NCI-H524 treated with DMSO at 0.1 percent for 48 hours (cell line): ENCODE measurements at places on chromosomes 2 and 18.
A peak's percentile ranks its signal among the peaks of the same experiment; 100 is the strongest.

- DNase-seq, result no peak
These were observed 263.9 kb upstream of the UBE2E3 start for GRCh38 chr2:180716186-180717180.

- DNase-seq, result no peak
These were observed 10.6 kb downstream of the KDSR start for GRCh38 chr18:63356272-63356896.

DNA sequence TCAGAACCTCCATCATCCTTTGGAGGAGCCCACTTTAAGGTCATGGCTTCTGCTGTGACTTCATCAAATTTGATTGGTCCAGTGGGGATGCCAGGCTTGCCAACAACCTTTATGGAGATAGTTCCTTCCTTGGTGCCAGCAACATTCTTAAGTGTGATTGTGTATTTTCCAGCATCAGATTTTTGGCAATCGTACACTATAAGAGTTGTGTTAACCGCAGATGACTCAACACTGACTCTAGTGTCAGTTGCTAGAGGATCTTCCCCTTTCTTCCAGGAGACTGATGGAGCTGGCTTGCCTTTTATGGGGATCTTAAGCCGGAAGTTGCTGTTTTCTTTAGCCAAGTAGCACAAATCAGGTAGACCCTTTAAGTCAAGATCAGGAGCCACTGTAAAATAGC, 98.7 kb downstream of the PLEKHA3 start:
- DNase-seq, result no peak

DNA sequence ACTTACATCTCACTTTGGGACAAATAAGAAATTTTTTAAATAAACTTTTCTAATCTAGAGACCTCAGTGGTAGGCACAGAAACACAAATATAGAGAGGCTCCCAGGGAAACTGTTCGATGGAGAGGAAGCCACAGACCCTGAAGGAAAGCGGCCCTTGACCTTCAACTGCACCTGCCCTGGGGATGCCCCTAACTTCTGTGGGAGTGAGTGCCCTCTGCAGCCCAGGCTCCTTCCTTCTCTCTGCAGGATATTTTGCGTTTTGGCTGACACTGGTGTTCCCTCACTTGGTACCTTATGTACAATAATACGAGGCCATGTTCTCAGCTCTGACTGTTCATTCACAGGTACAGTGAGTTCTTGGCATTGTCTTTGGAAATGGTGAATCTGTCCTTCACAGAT, 64.8 kb upstream of the MAL start:
- DNase-seq, result no peak

DNA sequence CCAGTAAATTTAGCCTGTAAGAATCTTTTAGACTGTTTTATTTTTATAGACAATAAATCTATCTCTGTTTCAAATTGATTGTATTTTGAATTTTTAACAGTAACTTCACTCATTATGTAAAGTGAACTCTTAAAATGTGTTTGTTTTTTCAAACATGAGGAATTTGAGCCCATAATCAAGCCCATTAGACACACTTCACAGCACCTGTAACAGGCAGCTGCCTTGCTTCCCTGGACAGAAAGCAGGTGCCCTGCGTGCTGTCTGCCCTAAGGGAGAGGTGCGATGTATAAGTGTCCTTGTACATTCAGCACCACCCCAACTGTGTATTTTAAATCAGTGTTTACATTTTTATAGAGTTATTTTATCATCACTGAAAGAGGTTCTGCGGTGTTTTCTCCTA, 186.5 kb upstream of the TPO start:
- DNase-seq, result no peak

- no peak for DNase-seq
These were observed 117.5 kb downstream of the GALNT14 start for GRCh38 chr2:31020713-31021112.

DNA sequence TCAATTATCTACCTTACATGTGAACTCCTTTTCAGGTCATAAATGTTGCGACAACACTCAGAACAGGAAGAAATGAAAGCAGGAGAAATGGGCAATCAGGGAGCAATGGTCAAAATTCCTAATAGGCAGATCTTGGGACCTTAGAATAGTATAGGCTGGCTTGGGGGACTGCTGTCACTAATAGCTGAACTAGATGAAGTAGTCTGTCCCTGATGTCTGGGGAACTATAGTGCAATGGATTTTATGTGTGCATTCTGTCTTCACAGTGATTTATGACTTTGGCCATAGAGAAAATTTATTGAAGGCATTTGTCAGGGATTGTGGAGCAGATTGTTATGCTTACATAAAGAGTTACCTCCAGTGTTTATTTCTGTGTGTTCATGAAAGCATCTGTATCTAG, 6.1 kb upstream of the DPP10 start:
- no peak for DNase-seq

DNA sequence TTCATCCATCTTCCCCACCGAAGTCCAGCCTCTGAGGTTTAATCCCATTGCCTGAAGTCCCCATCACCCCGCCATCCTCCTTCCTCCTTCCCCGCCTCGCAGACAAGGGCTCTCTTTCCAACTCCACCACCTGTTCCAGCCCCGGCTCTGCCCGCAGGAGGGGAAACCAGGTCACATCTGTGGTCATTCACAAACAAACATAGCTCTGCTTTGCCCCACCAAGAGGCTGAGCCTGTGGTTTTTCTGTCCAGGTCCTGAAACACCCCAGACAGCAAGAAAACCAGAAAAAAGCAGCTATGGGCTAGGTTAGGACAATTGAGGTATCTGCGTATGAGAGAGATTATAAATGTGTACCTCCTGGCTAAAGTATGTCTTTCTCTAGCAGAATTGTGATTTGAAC, 144.7 kb downstream of the GLI2 start:
- DNase-seq, result no peak

GRCh38 chr18:42914476-42914875, 201.0 kb downstream of the RIT2 start:
- DNase-seq, result no peak

GRCh38 chr18:64765908-64766307, 617.0 kb upstream of the LINC00305 start:
- DNase-seq, result no peak

GRCh38 chr18:58103339-58103985, 59.4 kb downstream of the NEDD4L start:
- DNase-seq, result peak; percentile 14

DNA sequence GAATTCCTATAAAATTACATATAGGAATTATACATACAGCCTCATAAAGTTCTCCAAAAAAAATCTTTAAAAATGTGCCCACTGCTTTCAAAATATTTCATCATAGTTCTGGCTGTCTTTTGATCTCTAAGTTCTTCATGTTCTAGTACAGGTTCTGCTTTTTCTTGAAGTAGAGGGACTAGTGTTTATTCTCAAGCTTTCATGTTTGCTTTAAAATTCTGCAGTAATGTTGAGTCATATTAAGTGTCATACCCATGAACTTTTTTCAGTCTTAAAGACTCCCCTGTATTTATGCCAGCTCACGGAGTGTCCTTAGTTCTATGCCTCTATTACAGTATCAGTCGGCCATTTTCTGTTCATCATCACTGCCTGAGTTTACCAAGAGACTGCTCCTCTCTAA, 54.8 kb upstream of the CCDC141 start:
- no peak for DNase-seq

DNA sequence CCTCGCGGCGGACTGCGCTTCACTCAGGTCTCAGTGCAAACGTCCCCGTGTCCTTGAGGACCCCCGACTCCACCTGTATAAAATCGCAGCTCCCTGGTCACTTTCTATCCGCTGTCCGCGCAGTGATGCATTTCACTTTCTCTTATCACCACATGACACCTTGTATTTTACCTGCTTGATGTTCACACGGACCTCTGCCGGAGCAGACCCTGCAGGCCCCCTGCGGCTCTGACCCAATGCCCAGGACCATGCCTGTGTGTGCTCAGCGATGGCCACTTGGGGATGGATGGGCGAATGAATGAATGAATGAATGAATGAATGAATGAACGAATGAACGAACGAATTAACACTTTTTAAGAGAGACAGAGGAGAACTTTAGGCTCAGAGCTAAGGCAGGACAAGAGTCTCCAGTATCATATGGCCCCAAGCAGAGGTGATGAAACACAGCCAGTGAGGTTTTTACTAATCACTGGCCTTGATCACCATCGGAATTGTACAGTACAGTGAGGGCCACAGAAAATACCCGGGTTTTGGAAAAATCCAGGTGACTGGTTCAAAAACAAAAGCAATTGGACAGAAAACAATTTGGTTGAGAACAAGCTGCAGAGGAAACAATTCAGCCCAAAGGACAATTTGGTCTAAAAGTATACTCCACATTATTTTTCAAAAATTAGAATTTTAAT, 12.3 kb downstream of the ASPRV1 start:
- DNase-seq, result no peak

DNA sequence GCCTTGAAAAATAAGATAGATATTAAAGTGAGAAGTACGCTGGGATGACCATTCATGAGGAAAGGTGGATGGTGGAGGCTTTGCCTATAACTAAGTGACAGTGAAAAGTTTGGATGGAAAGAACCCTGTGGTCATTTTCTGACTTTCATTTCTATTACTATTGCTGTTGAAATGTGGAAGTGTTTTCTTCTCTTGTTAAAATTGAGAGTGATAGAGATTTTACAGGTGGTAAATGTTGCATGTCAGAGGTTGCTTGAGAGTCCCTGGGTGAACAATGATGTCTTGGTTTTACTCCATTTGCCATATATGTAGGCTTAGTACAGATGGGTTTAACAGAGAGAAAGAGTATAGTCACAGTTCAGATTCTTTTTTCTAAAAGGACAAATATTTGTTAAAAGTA, 18.4 kb downstream of the NCOA1 start:
- DNase-seq, result no peak

DNA sequence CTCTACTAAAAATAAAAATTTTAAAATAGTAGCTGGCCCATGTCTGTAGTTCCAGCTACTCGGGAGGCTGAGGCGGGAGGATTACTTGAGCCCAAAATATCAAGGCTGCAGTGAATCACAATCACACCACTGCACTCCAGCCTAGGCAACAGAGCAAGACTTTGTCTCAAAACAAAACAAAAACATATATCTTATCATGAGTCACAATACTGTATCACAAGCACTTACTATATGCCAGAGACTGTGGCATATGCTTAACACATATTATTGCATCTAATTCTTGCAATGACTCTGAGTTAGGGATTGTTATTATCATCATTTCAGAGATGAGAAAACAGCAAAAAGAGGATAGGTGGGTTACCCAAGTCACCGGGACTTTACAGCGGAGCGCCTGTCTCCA, 29.5 kb upstream of the TMEM37 start:
- no peak for DNase-seq

DNA sequence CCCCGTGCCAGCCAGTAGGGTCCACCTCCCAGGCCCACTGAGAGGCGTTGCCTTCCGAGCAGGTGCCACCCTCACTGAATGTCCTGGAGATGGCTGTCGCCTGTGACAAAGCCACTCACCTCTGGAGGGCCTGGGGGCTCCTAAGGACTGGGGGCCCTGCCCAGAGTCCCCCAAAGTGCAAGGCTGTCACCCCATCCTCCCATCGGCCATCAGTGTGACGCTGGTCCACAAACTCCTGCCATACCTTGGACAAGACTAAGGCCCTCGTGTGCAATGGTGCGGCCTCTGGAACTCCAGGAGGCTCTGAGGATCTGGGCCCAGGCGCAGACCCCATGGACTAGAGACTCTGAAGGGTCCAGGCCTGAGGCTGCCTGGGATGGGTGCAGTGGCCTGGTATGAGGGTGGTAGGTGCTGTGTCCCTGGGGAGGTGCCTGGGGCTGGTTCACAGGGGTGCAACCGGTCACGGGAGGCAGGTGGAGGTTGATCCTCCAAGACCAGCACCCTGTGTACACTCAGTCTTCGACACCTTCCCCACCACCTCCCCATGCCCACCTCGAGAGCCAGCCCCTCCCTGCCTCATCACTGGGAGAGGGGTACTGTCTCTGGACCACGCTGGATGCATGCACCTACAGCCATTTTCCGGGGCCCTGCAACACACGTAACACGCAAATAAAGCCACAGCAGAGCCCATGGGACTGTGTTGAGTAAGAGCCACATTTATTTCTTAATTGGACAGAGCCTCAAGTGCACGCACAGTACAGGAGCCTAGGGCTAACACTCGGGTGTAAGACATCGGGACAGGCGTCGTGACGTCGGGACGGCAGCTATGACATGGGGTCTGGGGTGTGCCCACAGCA, 21.6 kb downstream of the AQP12A start:
- no peak for DNase-seq

DNA sequence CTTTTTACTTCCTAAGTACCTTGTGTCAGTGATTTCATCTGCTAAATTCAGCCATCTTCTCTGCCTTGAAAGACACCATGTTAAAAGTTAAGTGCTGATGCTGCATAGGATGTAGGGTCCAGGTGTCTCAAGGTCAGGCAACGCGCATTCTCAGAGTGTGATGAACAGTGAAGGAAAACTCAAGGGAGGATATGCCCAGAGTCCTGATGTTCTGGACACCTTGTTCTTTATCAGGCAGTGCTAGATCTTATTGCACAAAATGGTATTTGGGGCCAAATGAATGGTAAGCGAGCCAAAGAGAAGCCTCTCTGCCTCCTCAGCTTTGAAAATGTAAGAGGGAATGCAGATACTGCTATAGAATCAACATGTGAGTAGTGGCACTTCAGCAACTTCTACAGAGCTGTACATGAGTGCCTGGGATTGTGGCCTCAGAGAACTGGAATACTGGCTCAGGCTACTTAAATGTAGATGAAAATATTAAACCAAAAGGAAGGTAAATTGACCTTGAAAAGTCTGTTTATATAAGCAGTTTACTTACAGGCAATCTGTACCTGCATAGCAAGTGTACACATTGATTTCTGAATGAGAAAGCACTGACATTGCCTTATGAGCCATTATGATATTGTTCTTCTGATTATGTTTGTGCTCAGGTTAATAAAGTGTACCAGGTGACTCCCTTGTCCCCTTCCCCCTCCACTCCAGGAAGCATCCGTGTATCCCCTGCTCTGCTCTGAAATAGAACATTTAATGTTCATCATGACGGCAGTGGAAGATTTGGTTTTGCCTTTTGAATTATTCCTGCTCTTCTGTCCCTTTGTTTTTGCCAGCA, 86.7 kb upstream of the RANBP2 start:
- DNase-seq, result no peak

DNA sequence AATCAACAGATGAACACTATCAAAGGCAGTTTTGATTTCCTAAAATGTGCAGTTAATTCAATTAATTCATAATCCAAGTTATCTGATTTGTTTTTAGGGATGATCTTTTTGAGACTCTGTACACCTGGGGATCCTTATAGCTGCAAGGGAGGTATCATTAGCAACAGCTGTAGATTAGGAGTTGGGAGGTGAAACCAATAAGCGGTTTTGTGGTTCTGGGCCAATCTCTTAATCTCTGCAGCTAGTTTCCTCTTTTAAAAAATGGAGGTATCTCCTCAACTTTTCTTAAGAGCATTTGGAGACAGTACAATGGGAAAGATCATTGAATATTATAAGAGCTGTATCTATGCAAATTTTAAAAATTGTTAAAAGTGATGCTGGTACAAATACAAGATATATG, 126.0 kb downstream of the MC4R start:
- no peak for DNase-seq

DNA sequence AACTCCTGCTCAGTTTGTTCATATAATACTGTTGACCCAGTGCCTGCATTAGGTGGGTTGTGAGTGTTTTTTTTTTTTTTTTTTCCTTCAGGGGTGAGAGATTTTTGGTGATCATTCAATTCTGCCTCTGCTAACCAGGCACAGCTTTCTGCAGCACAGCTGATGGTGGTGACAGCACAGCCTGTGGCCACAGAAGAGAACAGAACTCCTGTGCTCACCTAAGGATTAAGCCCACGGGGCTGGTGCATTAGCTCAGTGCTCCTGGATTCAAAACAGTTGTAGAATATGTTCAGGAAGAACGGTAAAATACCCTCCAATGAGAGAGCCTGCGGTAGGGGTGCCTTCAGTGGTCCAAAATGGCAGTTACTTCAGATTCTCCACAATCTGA, 42.0 kb downstream of the PKP4 start:
- no peak for DNase-seq

- no peak for DNase-seq
These were observed 2.4 kb upstream of the ARID5A start for GRCh38 chr2:96534141-96534540.
